ENCODE measurements at places on chromosomes 7 and 10.

GRCh38 chr7:3415861-3416312, 114.8 kb downstream of the SDK1 start:
- no peak for ATAC-seq

DNA sequence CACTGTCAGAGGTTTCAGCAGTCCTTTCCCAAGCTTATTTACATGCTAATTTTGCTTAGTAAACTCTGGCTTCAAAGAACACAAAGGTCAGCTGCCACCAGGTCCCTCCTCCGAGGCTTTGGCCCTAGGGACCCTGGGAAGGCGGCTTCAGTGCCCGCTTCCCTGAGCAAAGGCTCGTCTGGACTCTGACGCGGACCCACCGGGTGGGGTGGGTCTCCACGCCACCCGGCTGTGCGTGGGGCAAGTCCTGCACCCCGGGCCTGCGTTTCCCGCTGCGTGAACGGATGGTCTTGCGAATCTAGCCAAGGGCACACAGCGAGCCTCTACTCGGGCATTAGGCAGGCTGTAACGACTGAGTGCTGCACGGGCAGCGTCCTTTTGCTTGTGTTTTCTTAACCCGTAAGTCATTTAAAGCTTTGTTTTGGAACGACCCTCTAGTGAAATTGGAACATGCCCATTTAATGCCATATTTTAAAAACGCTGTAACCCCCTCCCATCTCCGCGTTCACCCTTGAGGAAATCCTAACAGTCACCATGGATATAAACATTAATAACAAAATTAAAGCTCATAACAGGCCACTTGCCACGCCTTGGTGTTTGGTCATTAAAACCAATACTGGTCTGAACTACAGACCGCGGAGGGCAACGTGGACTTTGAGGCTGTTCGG, 828 bp downstream of the BNIP3 start:
- ATAC-seq = no peak

DNA sequence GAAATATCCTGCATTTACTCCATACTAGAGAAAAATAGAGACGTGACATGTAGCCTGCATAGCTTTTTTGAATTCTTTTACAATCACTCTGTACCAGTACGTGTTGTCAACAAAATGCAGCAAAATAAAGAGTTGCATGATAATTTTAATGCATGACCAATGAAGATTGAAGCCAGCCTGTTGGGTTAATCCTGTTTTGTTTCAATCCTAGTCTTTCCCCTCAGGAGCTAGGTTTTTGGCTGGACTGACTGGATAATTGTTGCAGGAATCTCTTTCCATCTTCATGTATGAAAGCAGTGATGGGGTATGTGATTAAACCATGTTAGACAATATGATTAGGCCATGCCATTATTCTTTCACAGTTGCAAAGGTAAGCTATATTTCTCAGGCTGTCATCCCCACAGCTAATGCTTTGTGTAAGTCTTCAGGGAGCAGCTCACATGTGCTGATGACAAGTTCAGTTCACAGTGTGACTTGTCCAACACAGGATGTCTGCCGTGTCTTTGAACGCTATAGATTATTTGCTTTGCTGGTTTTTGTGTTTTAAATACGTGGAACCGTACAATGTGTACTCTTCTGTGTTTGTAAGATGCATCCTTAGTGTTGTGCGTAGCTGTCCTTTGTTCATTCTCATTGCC, 24.4 kb downstream of the PAPSS2 start:
- ATAC-seq = no peak

- ATAC-seq = peak; percentile 7
These were observed 104.6 kb upstream of the GDF10 start for GRCh38 chr10:47195274-47195885.

DNA sequence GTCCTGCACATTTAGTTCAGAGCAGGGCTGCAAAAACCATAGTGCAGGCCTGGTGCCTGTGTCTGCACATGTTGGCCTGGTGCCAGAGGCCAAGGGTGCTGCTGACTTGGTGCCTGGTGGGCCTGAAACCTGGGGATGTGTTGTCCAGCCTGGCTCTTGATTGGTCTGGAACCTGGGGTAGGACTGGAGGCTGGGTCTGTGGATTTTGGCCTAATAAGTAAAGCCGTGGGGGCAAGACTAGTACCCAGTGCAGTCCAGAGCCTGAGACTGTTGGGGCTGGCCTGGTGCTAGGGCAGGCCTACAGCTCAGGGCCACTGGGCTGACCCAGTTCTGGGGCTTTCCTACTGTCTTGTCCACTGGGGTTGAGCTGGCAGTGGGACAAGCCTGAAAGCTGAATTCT, 817.9 kb downstream of the DNAJB9 start:
- peak; percentile 64 for ATAC-seq

- no peak for ATAC-seq
These were observed 414.5 kb downstream of the REEP3 start for GRCh38 chr10:63935705-63936104.

All from stimulated activated memory B cell treated with anti-CD40 and anti-IgM and Interleukin-4, amounts not matched to agents 10 μg/mL and 1 μg/mL and 100 μg/mL, for 72 hours (primary cell).